ENCODE measurements at places on chromosomes 5 and 9. TPM values are rescaled to one million over a fixed set of nuclear protein-coding genes. Genes with fewer than 3 reads are reported as not detected.
A peak's percentile ranks its signal among the peaks of the same experiment; 100 is the strongest.

DNA sequence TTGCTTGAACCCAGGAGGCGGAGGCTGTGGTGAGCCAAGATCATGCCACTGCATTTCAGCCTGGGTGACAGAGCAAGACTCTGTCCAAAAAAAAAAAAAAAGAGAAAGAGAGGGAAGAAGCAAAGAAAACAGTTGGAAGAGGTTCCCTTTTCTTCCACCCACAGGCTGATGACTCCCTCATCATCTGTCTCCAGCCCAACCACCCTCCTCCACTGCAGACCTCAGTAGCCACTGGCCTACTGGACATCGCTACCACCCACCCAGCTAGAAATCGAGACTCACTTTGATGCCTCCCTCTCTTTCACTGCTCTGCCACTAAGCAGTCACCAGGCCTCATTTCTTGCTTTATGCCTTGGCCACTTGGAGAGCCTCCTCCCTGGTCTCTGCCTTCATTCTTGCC, 71.2 kb downstream of the NIPSNAP3B start:
- no peak overlapping the region for H3K27ac ChIP-seq
- H3K4me1 ChIP-seq: no peaks in the 10 kb centered on the region
- DNase-seq: no peak
- H3K27me3 ChIP-seq: no peaks in the 10 kb centered on the region
- H3K36me3 ChIP-seq: peaks cover 7% of the 10 kb centered on the region

- H3K4me3 ChIP-seq: no peak overlapping the region
- H3K27me3 ChIP-seq: no peaks in the 10 kb centered on the region
- H3K36me3 ChIP-seq: no peaks in the 10 kb centered on the region
- DNase-seq: no peak
Observed at GRCh38 chr5:168308976-168309598, 17.6 kb downstream of the WWC1 start.

DNA sequence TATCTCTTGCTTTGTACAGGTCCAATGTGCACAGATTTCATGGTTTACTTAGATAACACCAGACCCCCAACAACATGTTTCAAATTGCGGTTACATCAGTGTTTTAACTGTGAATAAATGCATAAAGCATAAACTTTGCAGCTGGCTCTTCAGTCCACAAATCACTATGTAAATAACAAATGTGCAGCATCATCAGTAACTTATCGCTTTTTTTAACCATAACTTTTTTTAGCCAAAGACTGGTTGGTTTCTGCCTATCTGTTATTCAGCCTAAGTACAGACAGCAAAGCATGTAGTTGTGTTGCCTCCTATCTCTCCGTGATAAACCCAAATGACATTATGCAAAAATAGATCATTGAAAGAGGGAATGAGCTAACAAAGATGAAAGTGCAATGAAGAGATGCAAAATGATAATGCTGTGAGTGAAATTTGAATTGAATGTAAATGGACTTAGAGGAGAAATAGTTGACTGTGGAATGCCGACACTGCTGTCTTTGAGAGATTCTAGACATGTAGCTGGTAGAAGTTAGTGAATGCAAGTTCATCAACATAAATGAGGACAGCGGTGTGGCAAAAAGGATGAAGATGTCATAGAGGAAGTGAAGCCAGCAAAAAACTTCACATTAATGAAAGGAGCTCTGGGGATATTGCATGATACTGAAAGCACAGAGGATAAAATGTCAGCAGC, 108.8 kb downstream of the PDE8B start:
- H3K4me1 ChIP-seq: no peaks in the 10 kb centered on the region
- no peak overlapping the region for H3K4me3 ChIP-seq
- H3K36me3 ChIP-seq: no peaks in the 10 kb centered on the region
- H3K27me3 ChIP-seq: no peaks in the 10 kb centered on the region
- DNase-seq: no peak
- H3K27ac ChIP-seq: no peak overlapping the region

DNA sequence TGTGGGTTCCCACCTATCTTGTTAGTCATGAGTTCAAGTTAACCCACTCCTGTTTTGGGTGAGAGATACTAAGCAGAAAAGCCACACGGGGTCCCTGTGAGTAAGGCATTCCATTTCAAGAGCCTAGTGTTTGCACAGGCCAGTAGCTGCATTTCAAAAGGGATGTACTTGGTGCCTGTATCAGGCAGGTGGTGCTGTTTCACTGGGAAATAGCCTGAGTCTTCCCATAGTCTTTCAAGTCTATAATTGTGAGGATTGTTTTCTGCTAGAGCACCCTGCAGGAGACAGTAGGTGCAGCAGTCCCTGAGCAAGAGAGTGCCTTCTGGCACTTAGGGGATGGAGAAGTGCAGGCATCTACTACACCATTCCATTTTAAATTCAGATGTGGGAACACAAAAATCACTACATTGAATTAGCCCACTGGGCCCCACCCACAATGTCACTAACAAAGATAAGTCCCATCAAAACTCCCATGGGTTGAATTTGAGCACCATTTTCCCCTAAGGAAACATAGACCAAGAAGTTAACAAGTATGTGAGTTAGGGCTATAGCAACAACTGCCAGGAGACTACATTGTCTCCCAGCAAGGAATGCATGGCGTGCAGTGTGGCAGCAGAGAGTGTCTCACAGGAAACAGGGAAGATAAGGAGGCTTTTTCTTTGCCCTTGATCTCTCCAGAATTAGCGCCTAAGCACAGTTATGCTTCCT, 263.2 kb downstream of the COX7C start:
- no peak overlapping the region for H3K27ac ChIP-seq
- no peaks in the 10 kb centered on the region for H3K27me3 ChIP-seq
- no peaks in the 10 kb centered on the region for H3K36me3 ChIP-seq
- no peak overlapping the region for H3K4me3 ChIP-seq
- no peaks in the 10 kb centered on the region for H3K4me1 ChIP-seq

DNA sequence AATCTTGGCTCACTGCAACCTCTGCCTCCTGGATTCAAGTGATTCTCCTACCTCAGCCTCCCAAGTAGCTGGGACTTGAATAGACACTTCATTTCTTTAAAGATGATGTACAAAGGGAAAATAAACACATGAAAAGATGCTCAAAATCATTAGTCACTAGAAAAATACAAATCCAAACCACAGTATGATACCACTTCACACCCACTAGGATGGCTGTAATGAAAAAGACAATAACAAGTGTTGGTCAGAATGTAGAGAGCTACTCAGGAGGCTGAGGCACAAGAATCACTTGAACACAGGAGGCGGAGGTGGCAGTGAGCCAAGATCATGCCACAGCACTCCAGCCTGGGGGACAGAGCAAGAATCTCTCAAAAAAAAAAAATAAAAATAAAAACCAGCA, 13.0 kb downstream of the F2RL2 start:
- H3K4me1 ChIP-seq: no peaks in the 10 kb centered on the region
- no peaks in the 10 kb centered on the region for H3K36me3 ChIP-seq
- no peak overlapping the region for H3K27ac ChIP-seq
- no peak for DNase-seq
- no peak overlapping the region for H3K4me3 ChIP-seq

- H3K4me1 ChIP-seq: peaks cover 8% of the 10 kb centered on the region
- no peaks in the 10 kb centered on the region for H3K27me3 ChIP-seq
- H3K36me3 ChIP-seq: no peaks in the 10 kb centered on the region
- no peak for DNase-seq
- H3K4me3 ChIP-seq: no peak overlapping the region
- H3K27ac ChIP-seq: no peak overlapping the region
Observed at GRCh38 chr5:173882632-173883031, 5.5 kb upstream of the CPEB4 start.

DNA sequence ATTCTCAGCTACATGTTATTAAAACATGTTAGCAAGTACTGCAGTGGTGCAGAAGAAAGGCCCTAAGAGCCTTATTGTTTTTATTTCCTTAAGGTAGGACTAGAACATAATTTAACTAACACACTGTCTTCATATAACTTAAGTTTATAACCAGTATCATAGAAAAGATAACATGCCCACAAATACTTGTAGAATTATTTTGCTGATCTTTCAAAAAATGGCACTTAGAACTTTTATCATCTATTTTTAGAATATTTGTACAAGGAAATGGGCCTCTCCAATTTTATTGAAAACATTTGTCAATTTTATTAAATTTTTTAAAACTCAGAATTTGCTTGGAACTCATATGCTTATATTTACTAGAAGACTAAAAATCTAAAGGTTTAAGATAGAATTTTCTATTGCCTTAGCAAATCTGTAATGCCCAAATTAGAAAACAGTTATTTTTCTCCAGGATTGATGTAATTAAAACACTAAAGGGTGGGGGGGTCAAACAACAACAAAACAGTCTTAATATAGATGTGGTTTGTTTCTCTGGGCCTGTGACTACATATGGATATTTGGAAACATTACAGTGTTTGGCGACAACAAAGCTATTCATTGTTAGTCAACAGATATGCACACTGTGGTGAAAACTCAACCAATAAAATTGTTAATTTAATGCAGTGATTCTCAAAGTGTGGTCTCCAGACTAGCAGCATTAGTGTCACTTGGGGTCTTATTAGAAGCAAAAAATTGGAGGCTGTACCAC, 360.4 kb downstream of the PDE4D start:
- H3K36me3 ChIP-seq: no peaks in the 10 kb centered on the region
- no peak overlapping the region for H3K4me3 ChIP-seq
- no peak for DNase-seq
- no peaks in the 10 kb centered on the region for H3K27me3 ChIP-seq

DNA sequence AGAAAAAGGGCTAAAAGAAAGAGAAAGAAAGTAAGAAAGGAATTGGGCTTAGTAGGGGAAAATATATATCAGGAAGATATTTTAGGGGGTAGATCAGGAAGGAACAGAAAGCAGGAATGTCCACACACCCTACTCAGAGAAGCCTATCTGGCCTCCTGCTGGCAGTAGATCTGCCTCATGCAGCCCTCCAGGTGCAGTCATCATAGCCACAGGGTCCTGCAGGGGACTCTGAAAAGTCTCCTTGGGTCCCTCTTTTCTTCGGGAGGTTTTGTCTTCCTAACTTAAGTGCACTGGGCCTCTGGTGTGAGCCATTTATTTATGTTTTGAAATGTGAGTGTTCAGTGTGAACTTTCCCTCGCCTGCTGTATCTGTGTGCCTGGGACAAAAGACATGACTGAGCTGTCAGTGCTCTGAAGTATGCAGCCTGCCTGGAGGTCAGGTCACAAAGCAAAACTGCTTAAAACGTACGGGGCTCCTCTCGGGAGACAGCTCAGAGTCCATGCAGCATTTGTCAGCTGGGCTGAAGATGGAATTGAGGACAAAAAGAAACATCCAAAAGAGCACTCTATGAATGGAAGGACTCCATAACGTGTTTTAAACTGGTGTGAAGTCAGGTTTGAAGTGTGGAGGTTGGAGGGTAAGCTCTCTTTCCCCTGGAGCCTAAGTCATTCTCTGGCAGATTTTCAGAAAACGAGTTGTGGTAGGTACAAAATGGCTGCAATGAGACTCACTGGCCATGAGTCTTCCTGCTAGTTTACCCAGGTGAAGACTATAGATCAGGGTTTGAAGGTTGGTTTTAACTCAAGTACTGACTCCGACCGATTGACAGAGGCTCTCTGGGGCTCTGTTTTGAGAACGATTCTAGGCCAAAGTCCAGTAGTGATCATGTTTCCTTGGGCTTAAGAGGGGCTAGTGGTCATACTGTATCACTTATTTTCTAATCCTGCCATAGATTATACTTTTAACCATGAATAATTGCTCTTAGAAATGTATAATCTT, 151.8 kb upstream of the GDNF start:
- DNase-seq: no peak
- H3K36me3 ChIP-seq: no peaks in the 10 kb centered on the region
- no peak overlapping the region for H3K27ac ChIP-seq
- no peak overlapping the region for H3K4me3 ChIP-seq
- no peaks in the 10 kb centered on the region for H3K4me1 ChIP-seq
- H3K27me3 ChIP-seq: no peaks in the 10 kb centered on the region

GRCh38 chr9:110543631-110544051, 35.9 kb downstream of the SVEP1 start:
- H3K27ac ChIP-seq: no peak overlapping the region
- no peaks in the 10 kb centered on the region for H3K36me3 ChIP-seq
- no peak for DNase-seq
- H3K27me3 ChIP-seq: no peaks in the 10 kb centered on the region

- H3K4me3 ChIP-seq: peak overlapping the region; percentile 58
- peaks cover 11% of the 10 kb centered on the region for H3K4me1 ChIP-seq
- DNase-seq: no peak
- H3K27ac ChIP-seq: peak overlapping the region; percentile 74
Observed at GRCh38 chr5:136192015-136192525, 892 bp downstream of the SMIM32 start.

- no peaks in the 10 kb centered on the region for H3K36me3 ChIP-seq
- no peak overlapping the region for H3K27ac ChIP-seq
- peaks cover 5% of the 10 kb centered on the region for H3K4me1 ChIP-seq
- no peak overlapping the region for H3K4me3 ChIP-seq
Observed at GRCh38 chr5:163463063-163463435, 2.6 kb downstream of the HMMR start.

DNA sequence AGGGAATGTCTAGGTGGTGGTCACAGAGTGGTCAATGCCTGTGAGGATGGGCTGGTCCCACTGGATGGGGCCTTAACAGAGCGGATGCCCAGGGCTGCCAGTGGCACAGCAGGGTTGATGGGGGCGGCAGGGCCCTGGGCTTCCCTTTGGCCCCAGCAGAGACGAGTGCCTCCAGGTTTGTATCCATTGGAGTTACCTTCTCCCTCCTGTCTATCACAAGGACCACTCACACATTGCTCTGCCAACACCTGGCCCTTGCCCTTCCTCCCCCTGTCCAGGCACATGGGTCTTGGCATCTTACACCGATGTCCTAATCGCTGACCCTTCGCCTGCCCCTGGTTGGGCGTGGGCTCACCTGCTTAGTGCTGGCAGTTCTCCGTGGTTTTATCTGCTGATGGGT, 26.2 kb upstream of the IRX4 start:
- no peak overlapping the region for H3K27ac ChIP-seq
- H3K4me3 ChIP-seq: no peak overlapping the region
- H3K4me1 ChIP-seq: no peaks in the 10 kb centered on the region
- H3K36me3 ChIP-seq: no peaks in the 10 kb centered on the region

DNA sequence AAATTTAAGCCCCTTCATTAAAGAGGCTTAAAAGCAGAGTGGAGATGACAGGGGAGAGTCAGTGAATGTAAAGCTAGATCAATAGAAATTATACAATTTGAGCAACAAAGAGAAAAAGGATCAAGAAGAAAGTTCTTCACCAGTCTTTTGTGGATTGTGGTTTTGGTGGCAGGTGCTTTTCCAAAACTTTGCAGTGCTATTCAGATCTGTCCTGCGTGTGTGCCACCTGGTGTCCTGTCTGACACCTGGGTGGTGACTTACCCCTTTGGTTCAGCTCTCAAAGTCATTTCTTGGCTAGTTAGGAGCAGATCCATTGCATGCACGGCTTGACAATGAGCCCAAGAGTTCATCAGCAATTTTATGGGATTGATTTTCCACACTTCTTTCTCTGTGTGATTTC, 69.4 kb downstream of the SREK1 start:
- no peaks in the 10 kb centered on the region for H3K4me1 ChIP-seq
- H3K4me3 ChIP-seq: no peak overlapping the region
- no peaks in the 10 kb centered on the region for H3K27me3 ChIP-seq
- no peaks in the 10 kb centered on the region for H3K36me3 ChIP-seq
- no peak overlapping the region for H3K27ac ChIP-seq

FOXI1 gene
- total RNA-seq: not detected

IFNA2 gene
- not detected for total RNA-seq

GPR151 gene
- total RNA-seq: not detected

LCN2 gene
- total RNA-seq: 162 TPM

PCDHGC3 gene
- 13.1 TPM for total RNA-seq

FOXD4L4 gene
- not detected for total RNA-seq

MYOT gene
- 0.35 TPM for total RNA-seq

TRAF1 gene
- 1.5 TPM for total RNA-seq

PCA3 gene
- not detected for total RNA-seq

ORM2 gene
- total RNA-seq: 2.4 TPM

SQSTM1 gene
- 388 TPM for total RNA-seq

GFI1B gene
- total RNA-seq: 1.1 TPM

IFNK gene
- not detected for total RNA-seq
